Spinal cord (tissue), 10 donors: ENCODE measurements at places on chromosomes 1 and 21. TPM values are rescaled to one million over a fixed set of nuclear protein-coding genes. Genes with fewer than 3 reads are reported as not detected.
A peak's percentile ranks its signal among the peaks of the same experiment; 100 is the strongest.

DNA sequence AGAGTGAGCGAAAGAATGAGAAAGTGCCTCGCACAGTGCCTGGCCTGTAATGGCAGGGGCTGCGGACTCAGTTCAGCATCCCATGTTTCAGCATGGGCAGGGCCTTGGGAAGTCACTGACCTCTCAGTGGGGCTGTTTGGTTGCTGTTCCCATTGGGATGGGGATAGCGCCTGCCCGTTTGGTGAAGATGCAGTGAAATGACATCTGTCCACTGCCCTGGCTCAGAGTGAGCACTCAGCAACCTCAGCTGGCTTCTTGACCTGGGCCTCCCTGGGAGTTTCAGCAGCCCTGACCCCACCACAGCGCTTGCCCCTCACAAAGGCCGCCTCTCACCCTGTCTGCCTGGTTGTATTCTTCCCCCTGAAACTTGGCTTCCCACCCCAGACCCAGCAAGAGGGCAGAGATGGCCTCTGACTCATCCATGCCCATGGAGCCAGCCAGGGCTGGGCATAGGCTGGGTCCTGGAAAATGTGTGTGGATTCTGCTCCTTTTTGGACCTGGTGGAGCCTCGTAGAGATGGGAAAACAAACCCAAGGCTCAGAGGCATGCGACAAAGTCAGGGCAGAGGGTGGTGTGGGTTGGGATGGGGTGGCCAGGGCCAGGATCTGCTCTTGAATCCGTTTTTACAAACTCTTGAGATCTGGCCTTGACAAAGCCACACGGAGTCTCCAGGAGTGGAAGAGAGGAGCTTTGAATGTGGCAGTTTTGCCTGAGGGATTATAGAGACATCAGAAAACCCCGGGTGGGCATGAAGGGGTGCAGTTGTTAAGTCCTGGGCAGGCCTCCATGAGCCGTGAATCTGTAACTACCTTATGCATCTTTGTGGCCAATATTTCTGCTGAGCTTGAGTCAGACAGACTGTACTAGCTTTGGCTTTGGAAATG, 1.2 kb downstream of the XKR8 start:
- no peak for DNase-seq

DNA sequence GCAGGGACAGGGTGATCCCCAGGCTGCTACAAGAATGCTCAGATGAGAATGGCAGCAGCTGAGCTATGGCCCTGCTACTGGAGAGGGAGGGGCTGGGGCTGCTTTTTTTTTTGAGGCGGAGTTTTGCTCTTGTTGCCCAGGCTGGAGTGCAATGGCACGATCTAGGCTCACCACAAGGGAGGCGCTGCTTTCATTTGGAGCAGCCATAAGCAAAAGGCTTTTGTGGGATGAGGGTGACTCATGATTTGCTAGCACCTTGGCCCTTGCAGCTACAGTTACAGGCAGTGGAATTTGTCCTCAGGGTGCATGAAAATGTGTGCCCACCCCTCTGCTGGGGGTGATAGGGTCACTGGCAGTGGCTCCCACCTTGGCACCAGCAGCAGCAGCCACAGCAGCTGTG, 32.4 kb upstream of the CYP4A22 start:
- DNase-seq, result no peak

DNA sequence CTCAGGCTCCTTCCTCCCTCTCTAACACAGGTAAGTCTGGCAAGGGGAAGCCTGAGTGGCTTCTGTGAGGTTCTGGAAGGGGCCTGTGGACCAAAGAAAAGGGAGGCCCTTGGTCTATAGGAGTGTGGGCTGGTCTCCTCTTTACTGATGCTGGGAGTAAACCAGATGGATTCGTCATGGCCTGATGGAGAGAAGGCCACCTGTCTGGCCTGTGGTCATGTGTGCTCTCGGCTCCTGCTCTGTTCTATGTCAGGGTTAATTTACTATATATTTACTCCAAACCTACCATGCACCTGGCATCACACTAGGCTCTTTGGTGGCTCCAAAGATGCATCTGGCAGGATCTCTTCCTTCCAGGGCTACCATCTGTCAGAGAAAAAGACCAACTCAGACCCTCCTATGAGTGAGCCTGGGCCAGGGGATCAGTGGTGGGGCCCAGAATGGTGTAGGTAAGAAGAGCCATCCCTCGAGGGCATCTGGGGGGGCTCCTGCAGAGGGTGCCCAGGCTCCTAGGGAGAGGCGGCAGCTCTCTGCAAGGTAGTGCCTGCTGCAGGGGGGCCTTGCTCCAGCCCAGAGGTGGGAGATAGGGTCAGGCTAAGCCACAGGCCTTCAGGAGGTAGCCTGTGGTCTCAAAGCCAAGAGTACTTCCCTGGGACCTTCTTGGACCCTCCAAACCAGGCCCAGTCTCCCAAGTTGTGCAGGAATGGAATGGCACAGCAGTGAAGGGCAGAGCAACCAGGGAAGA, 68.2 kb upstream of the SELENON start:
- no peak for DNase-seq

- DNase-seq, result no peak
These were observed 89.9 kb downstream of the MT1HL1 start for GRCh38 chr1:236914375-236914774.

DNA sequence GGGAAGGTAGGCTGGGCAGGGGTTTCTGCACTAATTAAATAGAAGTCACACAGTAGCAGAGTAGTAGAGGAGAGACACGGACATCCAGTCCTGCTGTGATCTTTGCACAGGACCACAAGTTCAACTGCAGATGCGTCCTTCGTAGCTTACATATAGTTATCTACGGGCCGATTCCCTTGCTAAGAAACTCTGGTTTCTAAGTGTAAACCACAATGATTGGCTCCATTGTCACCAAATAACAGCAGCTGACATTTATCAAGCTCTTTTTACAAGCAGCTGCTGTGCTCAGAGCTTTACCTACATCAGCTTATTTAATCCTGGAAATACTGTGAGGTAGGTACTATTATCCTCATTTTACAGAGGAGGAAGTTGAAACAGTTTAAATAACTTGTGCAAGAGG, 3.1 kb downstream of the SLC45A3 start:
- no peak for DNase-seq

DNA sequence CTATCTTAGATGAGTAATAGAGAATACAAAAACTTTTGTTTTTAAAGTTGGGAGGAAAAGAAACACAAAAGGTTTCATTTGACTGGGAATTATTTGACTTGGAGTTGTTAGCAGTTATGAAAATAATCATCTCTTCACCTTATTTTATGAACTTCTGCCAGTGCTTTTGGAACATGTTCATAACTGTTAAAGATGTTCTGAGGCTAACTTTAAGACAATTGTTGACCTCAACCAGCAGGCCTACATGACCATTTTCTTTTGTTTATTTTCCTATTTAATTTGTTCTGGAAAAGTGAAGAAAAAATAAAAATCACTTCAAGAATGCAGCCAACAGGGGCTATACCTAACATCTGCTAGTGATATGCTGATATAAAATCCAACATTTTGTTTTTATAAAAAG, 37.4 kb downstream of the JAM2 start:
- DNase-seq, result no peak

GRCh38 chr1:160328184-160328583, 14.9 kb downstream of the COPA start:
- peak; percentile 28 for DNase-seq

PROK1 gene
- 0.30 TPM for total RNA-seq

DNA sequence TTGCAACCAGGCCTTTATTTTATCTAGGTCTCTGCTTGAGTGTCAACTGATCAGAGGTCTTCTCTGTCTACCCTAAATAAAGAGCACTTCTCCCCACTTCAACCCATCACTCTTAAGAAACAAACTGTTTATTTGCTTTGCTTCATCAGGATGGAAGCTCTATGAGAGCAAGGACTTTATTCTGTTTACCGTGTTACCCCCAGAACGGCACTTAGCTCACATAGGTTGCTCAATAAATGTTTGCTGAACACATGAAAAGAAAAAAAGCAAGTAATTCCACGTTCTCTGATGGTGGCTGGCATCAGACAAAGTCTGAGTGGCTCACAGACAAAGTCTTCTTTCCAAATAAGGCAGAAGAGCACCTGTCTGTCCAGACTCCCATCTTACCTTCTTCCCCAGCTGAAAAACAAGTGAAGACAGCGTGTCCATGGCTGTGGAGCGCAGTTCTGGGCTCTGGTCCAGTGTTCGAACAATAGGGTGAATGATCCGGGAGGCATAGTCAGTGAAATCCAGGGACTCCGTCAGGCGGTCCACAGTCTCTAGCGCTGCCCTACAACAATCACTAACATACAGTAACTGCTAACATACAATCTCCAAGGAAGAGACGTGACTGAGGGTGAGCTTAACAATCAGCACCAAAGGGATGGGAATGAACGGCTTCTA, 22.9 kb downstream of the ANGPTL7 start:
- DNase-seq, result no peak

GRCh38 chr1:207218512-207219362, 102.7 kb upstream of the CD55 start:
- DNase-seq, result no peak

GRCh38 chr1:94926126-94926914, 590 bp downstream of the CNN3 start:
- peak; percentile 85 for DNase-seq

- no peak for DNase-seq
These were observed 30.5 kb upstream of the CLCA4 start for GRCh38 chr1:86516335-86516734.

DNA sequence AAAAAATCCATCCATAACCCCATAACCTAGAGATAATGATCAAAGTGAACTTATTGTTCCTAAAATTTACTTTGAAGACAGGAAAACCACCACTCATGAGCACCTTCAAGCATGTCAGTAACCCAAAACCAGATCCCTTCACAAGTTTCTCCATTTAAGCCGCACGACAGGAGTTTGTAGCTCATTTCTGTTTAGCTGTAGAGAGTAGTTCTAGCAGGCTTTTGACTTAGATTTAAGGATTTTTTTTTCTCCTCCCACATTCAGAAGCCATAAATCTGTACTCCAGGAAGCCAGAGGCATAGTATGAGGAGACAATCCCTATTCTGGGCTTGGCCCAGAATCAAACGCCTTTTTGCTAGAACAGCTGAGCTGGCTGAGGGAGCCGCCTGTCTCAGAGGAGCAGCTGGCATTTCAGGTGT, 25.6 kb downstream of the TOMM20 start:
- DNase-seq, result no peak

SLC1A7 gene
- total RNA-seq, result 0.06 TPM

ATP1A2 gene
- total RNA-seq, result 281 TPM

GRCh38 chr1:6653436-6654290, 29.0 kb downstream of the THAP3 start:
- DNase-seq, result no peak

C1QB gene
- 39.1 TPM for total RNA-seq

DNA sequence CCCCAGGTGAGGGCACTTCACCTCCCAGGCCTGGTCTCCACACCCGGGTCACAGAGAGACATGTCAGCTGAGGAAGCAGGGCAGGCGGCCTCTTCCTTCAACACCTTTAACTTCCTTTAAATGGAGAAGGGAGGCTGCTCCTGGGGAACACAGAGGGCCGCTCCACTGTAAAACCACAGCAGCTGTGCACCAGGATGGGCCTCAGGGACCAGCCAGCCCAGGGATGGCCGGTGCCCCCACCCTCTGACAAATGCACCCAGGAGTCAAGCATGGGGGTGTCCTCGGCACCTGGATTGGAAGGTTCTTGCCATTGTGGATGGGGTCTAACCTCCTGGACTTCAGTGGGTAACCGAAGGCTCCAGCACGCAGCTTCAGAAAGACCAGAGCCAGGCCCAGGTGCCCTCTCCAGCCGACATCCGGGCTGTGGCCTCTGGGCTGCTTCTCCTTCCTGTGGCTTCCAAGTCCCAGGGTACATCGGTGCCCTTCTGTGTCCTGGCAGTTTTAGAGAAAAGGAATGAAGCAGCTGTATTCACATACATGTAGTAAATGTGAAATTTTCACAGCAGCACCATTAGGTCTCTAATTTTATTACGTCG, 121.7 kb upstream of the COL6A1 start:
- no peak for DNase-seq
